Prostate gland (tissue), 2 donors: ENCODE measurements at places on chromosomes 4 and X. TPM values are rescaled to one million over a fixed set of nuclear protein-coding genes. Genes with fewer than 3 reads are reported as not detected.

GRCh38 chr4:148415500-148415899, 26.7 kb downstream of the NR3C2 start:
- no peak for DNase-seq
- H3K36me3 ChIP-seq, result no peaks in the 10 kb centered on the region
- no peaks in the 10 kb centered on the region for H3K27me3 ChIP-seq
- no peak overlapping the region for H3K4me3 ChIP-seq
- no peaks in the 10 kb centered on the region for H3K4me1 ChIP-seq

GRCh38 chrX:35700121-35700520, 98.0 kb upstream of the MAGEB16 start:
- DNase-seq, result no peak
- no peak overlapping the region for H3K27ac ChIP-seq
- H3K36me3 ChIP-seq, result no peaks in the 10 kb centered on the region

DNA sequence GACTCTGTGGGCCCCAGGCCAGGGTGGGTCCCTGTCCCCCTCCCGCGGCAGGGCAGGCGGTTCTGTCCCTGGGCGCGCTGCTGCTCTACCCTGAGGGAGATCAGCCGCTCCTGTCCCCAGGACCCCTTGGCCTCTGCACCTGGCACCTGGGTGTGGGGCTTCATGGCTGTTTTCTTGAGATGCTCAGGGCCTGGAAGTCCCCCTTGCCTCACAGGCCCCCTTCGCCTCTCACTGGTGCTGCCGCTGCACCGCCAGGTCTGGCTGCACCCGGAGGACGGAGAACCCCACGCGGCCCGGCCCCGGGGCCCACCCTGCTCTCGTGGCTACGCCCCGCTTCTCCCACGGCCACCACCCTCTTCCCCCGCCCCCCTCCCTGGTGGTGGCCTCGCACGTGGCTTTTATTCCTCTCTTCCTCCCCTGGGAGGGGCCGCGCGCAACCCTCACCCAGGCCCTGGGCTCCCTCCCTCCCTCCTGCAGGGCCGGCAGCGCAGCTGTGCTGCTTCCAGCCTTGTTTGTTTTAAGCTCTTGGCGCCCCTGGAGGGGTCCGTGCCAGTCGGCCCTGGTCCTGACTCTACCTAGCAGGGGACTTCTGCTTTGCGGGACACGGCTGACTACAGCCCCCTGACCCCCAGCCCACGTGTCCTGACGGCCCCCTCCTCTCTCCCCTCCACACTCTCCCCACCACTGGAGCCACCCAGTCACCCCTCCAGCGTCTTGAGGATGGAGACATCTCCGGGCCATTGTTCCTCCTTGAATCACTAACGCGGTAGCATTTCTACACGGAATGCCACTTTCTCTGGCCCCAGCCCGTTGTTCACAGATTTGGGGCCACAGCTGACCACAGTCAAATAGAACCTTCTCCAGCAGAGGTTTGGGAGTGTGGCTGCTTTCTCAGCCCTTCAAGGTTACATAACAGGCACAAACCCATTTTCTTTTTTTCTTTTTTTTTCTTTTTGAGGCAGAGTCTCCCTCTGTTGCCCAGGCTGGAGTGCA, 20.6 kb upstream of the CLDN24 start:
- no peak for DNase-seq
- H3K27me3 ChIP-seq, result no peaks in the 10 kb centered on the region
- no peaks in the 10 kb centered on the region for H3K36me3 ChIP-seq
- H3K27ac ChIP-seq, result no peak overlapping the region

DNA sequence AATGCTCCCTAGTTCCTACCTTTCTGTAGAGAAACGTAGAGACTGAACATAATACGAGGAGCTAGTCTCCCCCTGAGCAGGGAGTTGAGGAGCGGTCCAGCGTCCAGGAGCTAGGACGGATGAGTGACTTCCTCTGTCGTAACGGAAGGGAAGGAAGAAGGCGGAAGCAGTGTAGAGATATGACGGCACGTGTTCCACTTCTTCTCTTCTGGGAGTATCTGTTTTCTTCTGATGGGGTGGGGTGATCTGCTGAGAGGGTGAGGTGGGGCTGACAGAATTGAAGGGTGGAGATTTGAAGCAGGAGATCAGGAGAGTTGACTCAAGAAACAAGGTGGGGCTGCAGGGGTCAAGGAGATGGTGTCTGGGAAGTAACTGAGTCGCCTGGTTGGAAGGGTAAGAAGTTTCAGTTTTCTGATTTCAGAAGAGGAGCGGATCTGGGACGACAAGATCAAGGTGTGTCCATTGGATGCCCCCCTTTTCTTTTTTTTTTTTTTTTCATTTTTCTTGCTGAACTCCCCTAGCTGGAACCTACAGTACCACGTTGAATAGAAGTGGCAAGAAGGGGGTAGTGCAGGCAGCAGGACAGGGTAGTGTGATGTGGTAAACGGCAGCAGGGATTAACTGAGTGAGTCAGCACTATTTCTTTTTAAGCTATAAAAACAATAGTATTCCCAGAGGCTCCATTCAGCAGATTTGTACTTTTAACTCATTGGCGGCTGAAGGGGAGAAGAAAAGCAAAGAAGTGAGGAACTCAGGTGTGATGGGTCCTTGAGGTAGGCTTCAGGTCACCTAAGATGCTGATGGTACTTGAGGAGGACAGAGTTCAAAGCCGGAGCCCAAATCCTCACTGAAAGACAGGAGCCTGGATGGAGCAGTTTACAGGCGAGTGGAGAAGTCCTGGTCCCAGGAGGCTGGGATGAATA, 50.8 kb upstream of the SETD7 start:
- H3K36me3 ChIP-seq, result no peaks in the 10 kb centered on the region
- no peaks in the 10 kb centered on the region for H3K27me3 ChIP-seq
- H3K4me3 ChIP-seq, result no peak overlapping the region
- H3K27ac ChIP-seq, result no peak overlapping the region
- no peak for DNase-seq

- no peaks in the 10 kb centered on the region for H3K36me3 ChIP-seq
- no peaks in the 10 kb centered on the region for H3K4me1 ChIP-seq
- H3K27ac ChIP-seq, result peak overlapping the region; percentile 9
- H3K27me3 ChIP-seq, result no peaks in the 10 kb centered on the region
- DNase-seq, result peak; percentile 62
Observed at GRCh38 chr4:8215001-8215427, 15.9 kb downstream of the SH3TC1 start.

DNA sequence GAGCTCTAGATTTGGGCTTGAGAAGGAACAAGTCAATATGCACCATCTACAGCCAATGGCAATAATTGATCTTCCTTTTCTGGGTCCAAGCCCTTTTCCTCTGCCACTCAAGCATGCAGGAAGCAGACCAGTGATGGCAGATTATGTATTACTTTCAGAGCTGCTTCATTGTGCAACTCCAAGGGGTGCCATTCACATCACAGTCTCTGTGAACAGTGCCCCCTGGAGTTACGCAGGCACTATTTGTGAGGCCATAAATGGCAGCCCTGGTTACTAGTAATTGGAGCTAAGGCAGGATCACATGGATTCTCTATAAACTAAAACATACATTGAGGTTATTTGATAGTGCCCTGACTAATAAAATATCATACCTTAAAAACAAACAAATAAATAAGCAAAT, 313.4 kb upstream of the SLC7A11 start:
- H3K27me3 ChIP-seq, result no peaks in the 10 kb centered on the region
- no peaks in the 10 kb centered on the region for H3K4me1 ChIP-seq
- no peaks in the 10 kb centered on the region for H3K36me3 ChIP-seq

- no peaks in the 10 kb centered on the region for H3K27me3 ChIP-seq
- H3K27ac ChIP-seq, result no peak overlapping the region
- DNase-seq, result no peak
- no peaks in the 10 kb centered on the region for H3K4me1 ChIP-seq
Observed at GRCh38 chrX:135513130-135513515, 7.3 kb upstream of the INTS6L start.

GRCh38 chrX:9882669-9883446, 84.3 kb upstream of the CLDN34 start:
- H3K27me3 ChIP-seq, result no peaks in the 10 kb centered on the region
- DNase-seq, result no peak
- no peaks in the 10 kb centered on the region for H3K36me3 ChIP-seq

- no peaks in the 10 kb centered on the region for H3K27me3 ChIP-seq
- no peak overlapping the region for H3K4me3 ChIP-seq
- no peaks in the 10 kb centered on the region for H3K4me1 ChIP-seq
- DNase-seq, result no peak
Observed at GRCh38 chr4:122531038-122531437, 74.5 kb upstream of the IL2 start.

GRCh38 chr4:73943555-73943954, 38.3 kb downstream of the PF4 start:
- H3K27me3 ChIP-seq, result peaks cover 3% of the 10 kb centered on the region
- no peak for DNase-seq
- H3K4me3 ChIP-seq, result no peak overlapping the region
- no peaks in the 10 kb centered on the region for H3K36me3 ChIP-seq
- H3K27ac ChIP-seq, result no peak overlapping the region
- H3K4me1 ChIP-seq, result no peaks in the 10 kb centered on the region

DNA sequence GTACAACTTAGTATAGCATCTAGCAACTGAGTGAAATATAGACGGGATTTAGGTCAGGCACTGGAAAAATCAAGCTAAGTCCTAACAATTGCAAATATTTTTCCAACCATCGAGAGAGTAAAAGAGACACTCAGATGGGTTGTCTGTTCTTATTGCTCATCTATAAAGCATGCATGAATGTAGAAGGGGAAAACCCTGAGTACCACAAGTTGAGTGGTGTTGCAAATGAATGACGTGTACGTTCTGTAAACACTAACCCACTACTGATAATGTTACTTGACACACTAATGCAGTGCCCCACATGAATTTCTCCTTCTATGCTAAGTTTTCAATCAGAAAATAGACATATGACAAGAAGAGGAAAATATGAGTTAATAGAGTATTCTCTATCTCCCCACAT, 211.2 kb downstream of the COX18 start:
- no peak for DNase-seq
- H3K27me3 ChIP-seq, result no peaks in the 10 kb centered on the region
- H3K27ac ChIP-seq, result no peak overlapping the region
- H3K36me3 ChIP-seq, result no peaks in the 10 kb centered on the region
- no peaks in the 10 kb centered on the region for H3K4me1 ChIP-seq

GRCh38 chr4:13171292-13172057, 312.7 kb downstream of the RAB28 start:
- H3K27me3 ChIP-seq, result no peaks in the 10 kb centered on the region
- no peak for DNase-seq
- no peaks in the 10 kb centered on the region for H3K4me1 ChIP-seq
- no peak overlapping the region for H3K4me3 ChIP-seq
- H3K36me3 ChIP-seq, result no peaks in the 10 kb centered on the region

BANK1 gene
- total RNA-seq, result 10.3 TPM

CT55 gene
- total RNA-seq, result 2.5 TPM

CFAP99 gene
- 0.18 TPM for total RNA-seq

VCX gene
- 10.2 TPM for total RNA-seq

GPRASP2 gene
- 14.1 TPM for total RNA-seq

SLC4A4 gene
- 89.2 TPM for total RNA-seq
